Astrocyte of the hippocampus (primary cell): ENCODE measurements at places on chromosomes 3 and 15.

- DNase-seq, result peak; percentile 74
Observed at GRCh38 chr3:5187920-5188418, 462 bp downstream of the EDEM1 start.

- DNase-seq, result no peak
Observed at GRCh38 chr3:53865732-53866499, 16.0 kb downstream of the ACTR8 start.

DNA sequence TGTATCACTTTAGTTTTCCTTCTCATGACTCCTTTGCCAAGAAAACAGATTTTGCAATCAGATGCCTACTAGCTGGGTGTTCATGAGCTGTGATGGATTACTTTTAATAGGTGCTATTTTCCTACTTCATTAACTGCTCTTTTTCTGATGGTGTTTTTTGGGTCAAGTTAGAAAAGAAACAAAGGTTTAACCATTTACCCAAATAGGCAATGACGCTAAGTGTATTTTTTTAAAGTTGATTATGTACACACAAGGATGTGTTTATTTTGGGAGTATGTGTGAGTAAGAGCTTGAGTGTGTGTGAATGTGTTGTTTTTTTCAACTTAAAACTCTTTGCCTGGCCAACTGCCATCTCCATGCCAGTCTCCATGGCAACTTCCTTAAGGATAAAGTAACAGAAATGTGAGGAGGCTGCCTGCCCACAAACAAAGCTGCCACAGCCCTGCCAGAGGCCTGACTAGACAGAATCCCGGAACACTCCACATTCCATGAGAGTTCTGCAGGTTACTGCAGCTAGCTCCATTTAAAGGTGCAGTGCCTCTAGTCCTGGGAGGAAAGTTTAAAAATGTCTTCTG lies 215.6 kb upstream of the RBMS3 start:
- peak; percentile 99 for DNase-seq

DNA sequence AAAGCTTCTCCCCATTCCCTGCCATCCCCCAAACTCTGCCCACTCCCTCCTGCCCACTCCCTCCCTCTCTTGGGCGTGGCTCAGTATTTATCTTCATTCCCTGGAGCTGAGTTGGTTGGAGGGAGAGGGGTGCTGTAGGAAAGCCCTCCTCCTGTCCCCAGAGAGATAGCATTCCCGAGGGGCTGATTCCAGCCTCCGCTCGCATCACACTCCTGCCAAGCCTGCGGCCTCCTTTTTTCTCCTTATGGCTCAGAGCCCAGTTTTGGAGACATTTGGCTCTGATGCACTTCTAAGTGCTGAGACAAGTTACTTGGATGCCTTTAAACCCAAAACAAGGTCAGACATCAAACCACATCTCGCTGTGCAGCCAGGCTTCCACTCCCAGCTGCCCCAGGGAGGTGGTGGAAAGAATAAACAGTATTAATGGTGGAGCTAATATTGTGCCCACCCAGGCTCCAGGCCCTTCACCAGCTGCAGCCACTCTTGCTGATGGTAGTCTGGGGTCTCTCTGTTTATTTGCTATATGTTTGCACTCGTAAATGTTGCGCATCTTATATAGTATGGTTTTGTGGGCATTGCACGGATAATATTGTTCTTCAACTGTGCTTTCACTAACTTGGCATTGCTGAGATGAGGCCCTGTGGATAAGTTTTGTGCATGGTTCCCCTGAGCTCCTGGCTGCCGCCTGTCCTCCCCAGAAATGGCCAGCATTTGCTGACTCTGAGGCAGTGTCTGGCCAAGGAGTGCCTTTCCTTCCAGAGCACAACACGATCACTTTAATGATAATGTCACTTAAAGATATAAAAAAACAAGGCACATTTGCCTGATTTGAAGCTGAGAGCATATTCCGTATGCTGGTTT lies 157.2 kb downstream of the LRRC28 start:
- peak; percentile 95 for DNase-seq

DNA sequence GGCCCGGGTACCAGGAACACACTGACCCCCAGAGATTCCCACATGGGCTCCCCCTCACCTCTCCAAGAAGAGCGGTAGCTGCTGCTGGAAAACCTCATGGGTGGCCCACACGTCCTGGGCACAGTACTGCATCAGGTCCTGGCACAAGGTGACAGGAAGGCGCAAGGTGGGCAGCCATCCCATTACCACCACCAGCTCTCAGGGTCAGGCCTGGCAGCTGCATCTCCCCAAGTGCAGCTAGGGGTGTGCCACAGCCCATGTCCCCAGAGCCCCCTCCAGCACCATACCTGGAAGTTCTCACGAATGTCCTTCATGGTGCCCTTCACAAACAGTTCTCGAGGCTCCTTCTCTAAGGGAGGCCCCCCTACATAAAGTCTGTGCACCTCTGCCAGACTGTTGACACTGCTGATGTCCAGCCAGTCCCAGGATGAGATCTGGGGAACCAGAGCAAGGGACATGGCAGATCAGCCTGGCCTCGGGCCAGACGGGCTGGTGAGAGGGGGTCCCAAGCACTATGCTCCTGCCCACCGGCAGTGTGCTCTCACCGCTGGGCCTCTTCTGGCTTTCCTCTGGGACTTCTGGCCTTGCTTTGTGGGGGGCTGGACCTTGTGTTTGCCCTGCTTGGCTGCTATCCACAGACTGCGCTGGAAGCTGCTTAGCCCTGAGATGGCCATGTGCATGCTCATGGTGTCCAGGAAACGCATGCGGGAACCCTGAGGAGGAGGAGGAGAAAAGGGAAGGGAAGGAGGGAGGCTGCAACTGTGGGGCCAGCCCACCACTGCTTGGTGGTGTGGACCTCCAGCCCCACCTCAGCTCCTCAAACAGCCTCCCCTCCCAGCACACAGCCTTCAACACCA lies 6.0 kb downstream of the POLG start:
- no peak for DNase-seq

- DNase-seq, result peak; percentile 77
Observed at GRCh38 chr3:28575746-28576613, 227.4 kb upstream of the AZI2 start.

DNA sequence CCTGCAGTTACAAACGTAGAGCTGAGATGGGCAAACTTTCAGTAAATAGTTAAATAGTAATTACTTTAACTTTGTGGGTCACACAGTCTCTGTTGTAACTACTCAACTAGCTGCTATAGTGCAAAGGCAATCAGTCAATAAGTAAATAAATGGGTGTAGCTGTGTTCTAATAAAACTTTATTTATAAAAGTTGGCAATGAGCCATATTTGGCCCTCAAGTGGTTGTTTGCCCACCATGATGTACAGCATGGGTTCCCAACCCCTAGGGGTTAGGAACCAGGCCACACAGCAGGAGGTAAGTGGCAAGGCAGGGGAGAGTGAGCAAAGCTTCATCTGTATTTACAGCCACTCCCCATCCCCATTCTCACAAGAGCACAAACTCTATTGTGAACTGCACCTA lies 44.9 kb upstream of the CHRM5 start:
- no peak for DNase-seq

DNA sequence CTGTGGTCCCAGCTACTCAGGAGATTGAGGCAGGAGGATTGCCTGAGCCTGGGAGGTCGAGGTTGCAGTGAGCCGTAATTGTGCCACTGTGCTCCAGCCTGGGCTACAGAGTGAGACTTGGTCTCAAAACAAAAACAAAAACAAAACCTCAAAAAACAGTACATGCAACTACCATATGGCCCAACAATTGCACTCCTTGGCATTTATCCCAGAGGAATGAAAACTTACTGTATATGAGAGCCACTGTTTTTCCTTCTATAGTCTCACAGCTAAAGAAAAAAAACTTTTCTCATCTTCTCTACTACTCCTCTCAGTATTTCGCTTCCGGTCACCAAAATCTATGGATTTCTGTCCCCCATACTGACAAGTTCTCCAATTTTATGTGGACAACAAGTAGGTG lies 84.3 kb downstream of the FLNB start:
- DNase-seq, result no peak

GRCh38 chr3:193367868-193368267 lies 10.7 kb downstream of the ATP13A5 start:
- no peak for DNase-seq

DNA sequence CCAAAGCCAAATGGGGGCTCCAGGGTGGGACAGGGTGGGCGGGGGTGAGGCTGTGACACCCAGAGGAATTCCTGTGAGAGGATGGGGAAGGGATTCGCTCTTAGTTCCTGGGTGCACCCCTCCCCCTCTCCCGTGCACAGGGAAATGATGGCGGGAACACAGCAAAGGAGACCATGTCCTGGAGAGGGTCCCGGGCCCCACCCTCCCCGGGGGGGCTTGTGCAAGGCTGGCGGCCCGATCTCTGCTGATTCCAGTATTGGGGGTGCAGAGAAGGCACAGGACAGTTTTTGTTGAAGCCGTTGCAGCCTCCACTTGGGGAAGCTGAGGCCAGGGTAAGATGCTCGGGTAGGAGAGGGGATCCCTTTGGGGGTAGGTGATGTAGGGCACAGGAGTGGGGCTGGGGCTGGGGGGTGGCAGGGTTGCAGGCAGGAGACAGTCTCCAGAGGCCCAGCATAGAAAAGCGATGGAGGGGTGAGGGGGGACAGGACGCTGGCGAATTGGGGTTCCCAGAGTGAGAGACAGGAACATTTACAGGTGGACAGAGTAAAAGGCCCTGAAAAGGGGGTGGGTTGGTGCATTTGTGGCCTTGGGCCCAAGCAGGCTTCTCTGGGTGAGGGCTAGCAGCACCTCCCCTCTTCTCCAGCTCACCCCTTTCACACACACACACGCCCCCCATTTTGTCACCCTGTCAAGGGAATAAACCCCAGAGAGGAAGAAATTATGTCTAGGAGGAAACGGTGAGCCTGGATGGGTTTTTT lies 38.5 kb downstream of the HMCES start:
- no peak for DNase-seq

GRCh38 chr15:48722764-48723661 lies 77.5 kb upstream of the FBN1 start:
- DNase-seq, result peak; percentile 71

GRCh38 chr3:49255718-49256511 lies 21.1 kb downstream of the C3orf62 start:
- DNase-seq, result no peak

DNA sequence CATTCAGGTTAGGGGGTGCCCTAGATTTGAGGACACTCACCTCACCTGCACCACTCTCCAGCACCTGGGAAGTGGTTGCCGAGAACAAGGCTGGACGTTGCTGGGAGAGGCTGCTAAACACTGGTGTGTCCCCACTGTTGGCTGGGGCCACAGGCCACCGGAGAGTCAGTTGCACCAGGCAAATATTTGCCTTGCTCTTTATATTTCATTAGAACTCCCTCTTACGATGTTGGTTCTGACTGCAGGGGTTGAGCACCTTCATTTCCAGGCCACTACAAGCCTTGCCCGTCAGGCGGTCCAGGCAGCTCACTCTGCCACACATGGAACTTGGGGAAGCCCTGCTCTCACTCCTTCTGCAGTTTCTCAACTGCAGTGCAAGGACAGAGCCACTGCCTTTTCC lies 30.7 kb downstream of the HCN4 start:
- DNase-seq, result no peak

- no peak for DNase-seq
Observed at GRCh38 chr15:22229990-22230819, 149.9 kb downstream of the OR4M2 start.

DNA sequence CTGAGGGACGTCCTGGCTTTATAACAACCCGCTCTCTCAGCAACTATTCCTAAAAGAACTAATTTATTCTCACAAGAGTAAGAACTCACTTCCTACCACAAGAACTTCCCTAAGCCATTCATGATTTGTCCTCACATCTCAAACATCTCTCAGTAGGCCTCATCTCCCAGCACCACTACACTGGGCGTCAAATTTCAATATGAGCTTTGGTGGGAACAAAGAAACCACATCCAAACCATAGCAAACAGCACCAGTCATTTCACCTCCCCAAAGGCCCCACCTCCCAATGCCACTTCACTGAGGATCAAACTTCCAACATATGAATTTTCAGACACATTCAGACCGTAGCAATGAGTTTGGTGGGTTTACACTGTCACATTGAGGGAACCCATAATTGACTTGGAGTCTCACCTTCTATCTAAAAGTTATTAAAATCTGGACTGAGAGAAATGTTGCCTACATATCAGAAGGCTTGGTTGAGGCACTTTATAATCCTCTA lies 116.4 kb upstream of the AGBL1 start:
- no peak for DNase-seq

GRCh38 chr3:169449012-169449411 lies 214.5 kb downstream of the MECOM start:
- no peak for DNase-seq

- peak; percentile 70 for DNase-seq
Observed at GRCh38 chr3:23874359-23875112, 42.3 kb downstream of the NKIRAS1 start.

- no peak for DNase-seq
Observed at GRCh38 chr3:79081335-79081734, 686.5 kb downstream of the ROBO1 start.

DNA sequence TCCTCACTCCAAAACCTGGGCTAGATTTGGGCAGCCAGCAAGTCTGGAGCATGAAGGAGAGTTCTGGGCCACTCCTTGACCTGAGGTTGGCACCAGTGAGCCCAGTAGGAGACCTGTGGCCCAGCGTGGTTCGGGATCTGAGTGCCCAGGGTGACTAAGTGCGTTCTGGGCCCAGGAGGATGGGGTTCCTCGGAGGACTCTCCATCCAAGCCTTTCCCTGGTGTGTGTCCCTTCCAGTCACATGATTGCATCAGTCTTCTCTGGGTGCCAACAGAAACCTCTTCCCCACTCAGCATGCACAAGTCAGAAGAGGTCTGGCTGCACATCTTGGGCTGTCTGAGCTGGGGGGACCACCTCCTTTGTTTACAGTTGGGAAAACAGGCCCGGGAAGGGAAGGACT lies 14.9 kb downstream of the TMEM43 start:
- DNase-seq, result no peak

- DNase-seq, result no peak
Observed at GRCh38 chr3:105436687-105437086, 70.0 kb downstream of the ALCAM start.

GRCh38 chr3:193868590-193868989 lies 267.4 kb upstream of the HES1 start:
- DNase-seq, result no peak
